ENCODE measurements at places on chromosomes 7 and 10. TPM values are rescaled to one million over a fixed set of nuclear protein-coding genes. Genes with fewer than 3 reads are reported as not detected.
A peak's percentile ranks its signal among the peaks of the same experiment; 100 is the strongest.

DNA sequence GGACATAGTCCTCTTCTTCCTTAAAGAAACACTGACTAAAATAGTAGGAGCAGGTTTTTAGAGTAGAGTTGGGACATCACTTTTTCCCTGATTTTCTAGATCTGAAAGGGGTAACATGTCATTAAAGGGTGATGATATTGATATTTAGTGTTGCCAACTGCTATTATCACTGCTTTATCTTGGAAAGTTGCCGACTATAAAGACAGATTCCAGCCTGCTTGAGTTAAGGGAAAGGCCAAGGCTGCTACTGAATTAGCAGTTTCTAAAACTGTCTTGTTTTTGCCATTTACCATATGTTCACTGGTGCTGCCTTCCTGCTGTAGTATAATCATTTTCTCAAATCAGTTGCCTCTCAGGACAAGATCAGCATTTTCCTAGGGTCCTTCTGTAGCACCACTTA lies 29.7 kb downstream of the AP3M1 start:
- DNase-seq, result no peak
- no peaks in the 10 kb centered on the region for H3K36me3 ChIP-seq
- no peaks in the 10 kb centered on the region for H3K27me3 ChIP-seq

DNA sequence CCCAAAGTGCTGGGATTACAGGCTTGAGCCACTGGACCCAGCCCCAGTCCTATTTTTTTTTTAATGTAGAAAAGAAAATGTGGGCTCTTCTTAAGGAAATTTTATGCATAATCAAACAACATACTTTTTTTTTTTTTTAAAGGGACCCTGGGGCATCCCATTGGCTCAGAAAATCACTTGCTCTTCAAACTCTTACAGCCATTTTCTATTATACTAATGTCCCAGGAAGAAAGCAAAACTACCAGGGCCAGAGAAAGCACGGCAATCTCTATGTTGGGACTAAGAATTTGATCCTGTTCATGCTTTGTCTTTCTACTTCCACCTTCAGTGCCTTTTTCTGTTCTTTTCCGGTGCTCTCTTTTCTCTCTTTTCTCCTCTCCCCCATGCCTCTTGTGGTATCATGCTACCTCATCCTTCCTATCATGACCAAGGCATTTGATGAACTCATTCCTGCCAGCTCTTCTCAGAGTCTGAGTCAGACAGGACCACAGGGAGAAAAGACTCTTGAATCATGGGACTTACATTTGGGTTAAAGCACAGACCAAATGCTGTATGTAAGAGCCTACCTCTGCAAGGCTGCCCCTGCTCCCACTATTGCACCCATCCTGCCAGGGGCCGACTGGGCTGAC lies 76.4 kb upstream of the CCNY start:
- H3K36me3 ChIP-seq, result no peaks in the 10 kb centered on the region
- DNase-seq, result no peak
- H3K4me3 ChIP-seq, result no peak overlapping the region
- H3K27ac ChIP-seq, result no peak overlapping the region
- H3K4me1 ChIP-seq, result no peaks in the 10 kb centered on the region
- H3K27me3 ChIP-seq, result no peaks in the 10 kb centered on the region

- no peaks in the 10 kb centered on the region for H3K36me3 ChIP-seq
- peaks cover 1% of the 10 kb centered on the region for H3K4me1 ChIP-seq
- no peak overlapping the region for H3K27ac ChIP-seq
- no peak for DNase-seq
- H3K27me3 ChIP-seq, result no peaks in the 10 kb centered on the region
Observed at GRCh38 chr10:5566614-5567013, 41.9 kb downstream of the CALML3 start.

TMEM270 gene
- not detected for polyA plus RNA-seq

- H3K4me1 ChIP-seq, result peaks cover 3% of the 10 kb centered on the region
- no peak overlapping the region for H3K4me3 ChIP-seq
- H3K36me3 ChIP-seq, result no peaks in the 10 kb centered on the region
Observed at GRCh38 chr7:91883676-91884362, 3.3 kb upstream of the MTERF1 start.

GRCh38 chr10:89684604-89685003 lies 16.8 kb upstream of the KIF20B start:
- H3K36me3 ChIP-seq, result no peaks in the 10 kb centered on the region
- no peak overlapping the region for H3K27ac ChIP-seq
- no peak for DNase-seq
- H3K4me1 ChIP-seq, result no peaks in the 10 kb centered on the region
- H3K27me3 ChIP-seq, result no peaks in the 10 kb centered on the region
- no peak overlapping the region for H3K4me3 ChIP-seq

DNA sequence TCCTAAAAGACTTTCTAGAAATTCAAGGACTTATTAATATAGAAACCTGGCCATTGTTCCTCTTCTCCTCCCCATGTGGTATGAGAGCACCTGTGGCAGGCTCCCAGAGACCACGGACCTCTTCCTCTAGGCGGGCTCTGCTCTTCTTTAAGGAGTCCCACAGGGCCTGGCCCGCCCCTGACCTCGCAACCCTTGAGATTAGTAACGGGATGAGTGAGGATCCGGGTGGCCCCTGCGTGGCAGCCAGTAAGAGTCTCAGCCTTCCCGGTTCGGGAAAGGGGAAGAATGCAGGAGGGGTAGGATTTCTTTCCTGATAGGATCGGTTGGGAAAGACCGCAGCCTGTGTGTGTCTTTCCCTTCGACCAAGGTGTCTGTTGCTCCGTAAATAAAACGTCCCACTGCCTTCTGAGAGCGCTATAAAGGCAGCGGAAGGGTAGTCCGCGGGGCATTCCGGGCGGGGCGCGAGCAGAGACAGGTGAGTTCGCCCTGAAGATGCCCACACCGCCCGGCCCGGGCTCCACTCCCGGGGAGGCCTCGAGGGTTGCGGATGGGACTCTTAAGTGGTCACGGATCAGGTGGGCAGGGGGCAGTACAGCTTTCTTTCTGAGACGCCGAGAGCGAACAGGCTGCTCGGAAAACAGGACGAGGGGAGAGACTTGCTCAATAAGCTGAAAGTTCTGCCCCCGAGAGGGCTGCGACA lies at the start of gene SLC26A4:
Gene SLC26A4 (plus strand): TSS at position 448 of the 700 bp plus-strand sequence. CDS start 814 bp downstream, outside the sequence.
- no peaks in the 10 kb centered on the region for H3K27me3 ChIP-seq
- peak within 1 kb of the TSS; percentile 36 for H3K4me3 ChIP-seq
- peaks cover 9% of the 10 kb centered on the region for H3K4me1 ChIP-seq
- H3K27ac ChIP-seq, result no peak within 1 kb of the TSS
- no peak for DNase-seq
- H3K36me3 ChIP-seq, result no peaks in the 10 kb centered on the region

ZNF138 gene
- 9.3 TPM for polyA plus RNA-seq

Measured in ovary (tissue), 10 donors.